ENCODE measurements at places on chromosomes 3 and 15. TPM values are rescaled to one million over a fixed set of nuclear protein-coding genes. Genes with fewer than 3 reads are reported as not detected.

PLSCR5 gene
- not detected for total RNA-seq

TRH gene
- not detected for total RNA-seq

SI gene
- not detected for total RNA-seq

ITPKA gene
- 1.7 TPM for total RNA-seq

GOLGA8T gene
- total RNA-seq, result not detected
